ENCODE measurements at places on chromosomes 6 and 20. TPM values are rescaled to one million over a fixed set of nuclear protein-coding genes. Genes with fewer than 3 reads are reported as not detected.

- no peak for DNase-seq
Observed at GRCh38 chr20:19211661-19212468, 577 bp upstream of the SLC24A3 start.

The NAA20 gene
- 69.4 TPM for total RNA-seq

GRCh38 chr6:167933290-167933689 lies 64.2 kb upstream of the KIF25 start:
- no peak for DNase-seq

GRCh38 chr6:52415917-52416628 lies 4.1 kb upstream of the EFHC1 start:
- no peak for DNase-seq

DNA sequence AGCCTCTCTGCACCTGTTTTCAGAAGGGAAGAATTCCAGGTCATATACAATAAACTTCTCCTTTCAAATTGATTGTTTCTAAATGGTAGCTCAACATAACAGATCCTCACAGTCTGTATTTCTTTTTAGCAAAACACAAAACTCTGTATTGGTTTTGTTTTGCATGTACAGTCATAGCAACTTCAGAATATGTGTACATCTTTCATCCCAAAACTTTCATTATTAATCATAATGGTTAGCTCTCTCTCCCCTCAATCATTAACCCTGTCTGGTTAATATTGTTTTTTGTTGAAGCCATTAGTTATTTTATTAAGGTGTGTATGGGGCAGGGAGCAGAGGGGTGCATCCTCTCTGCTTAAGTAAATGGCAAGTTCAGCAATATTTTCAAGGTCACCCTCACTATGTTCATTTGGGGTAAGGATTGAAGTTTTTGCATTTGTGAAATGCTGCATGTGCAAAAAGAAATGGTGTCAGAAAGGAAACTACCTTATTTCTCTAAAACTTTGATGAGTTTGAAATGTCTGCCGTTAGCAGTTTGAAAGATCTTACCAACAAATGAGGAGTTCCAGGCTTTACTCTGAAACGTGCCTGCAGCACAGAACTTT lies 136.8 kb upstream of the BTBD3 start:
- DNase-seq = no peak

GRCh38 chr6:26342106-26343004 lies 22.6 kb upstream of the BTN3A2 start:
- DNase-seq = no peak

The CDH4 gene
- total RNA-seq = 8.3 TPM

Data from type B pancreatic cell (in vitro differentiated cells).